NCI-H1417 (cell line): ENCODE measurements at places on chromosomes 6 and 20.

- DNase-seq = no peak
Measured at GRCh38 chr6:154830771-154831170, 97.6 kb downstream of the SCAF8 start.

DNA sequence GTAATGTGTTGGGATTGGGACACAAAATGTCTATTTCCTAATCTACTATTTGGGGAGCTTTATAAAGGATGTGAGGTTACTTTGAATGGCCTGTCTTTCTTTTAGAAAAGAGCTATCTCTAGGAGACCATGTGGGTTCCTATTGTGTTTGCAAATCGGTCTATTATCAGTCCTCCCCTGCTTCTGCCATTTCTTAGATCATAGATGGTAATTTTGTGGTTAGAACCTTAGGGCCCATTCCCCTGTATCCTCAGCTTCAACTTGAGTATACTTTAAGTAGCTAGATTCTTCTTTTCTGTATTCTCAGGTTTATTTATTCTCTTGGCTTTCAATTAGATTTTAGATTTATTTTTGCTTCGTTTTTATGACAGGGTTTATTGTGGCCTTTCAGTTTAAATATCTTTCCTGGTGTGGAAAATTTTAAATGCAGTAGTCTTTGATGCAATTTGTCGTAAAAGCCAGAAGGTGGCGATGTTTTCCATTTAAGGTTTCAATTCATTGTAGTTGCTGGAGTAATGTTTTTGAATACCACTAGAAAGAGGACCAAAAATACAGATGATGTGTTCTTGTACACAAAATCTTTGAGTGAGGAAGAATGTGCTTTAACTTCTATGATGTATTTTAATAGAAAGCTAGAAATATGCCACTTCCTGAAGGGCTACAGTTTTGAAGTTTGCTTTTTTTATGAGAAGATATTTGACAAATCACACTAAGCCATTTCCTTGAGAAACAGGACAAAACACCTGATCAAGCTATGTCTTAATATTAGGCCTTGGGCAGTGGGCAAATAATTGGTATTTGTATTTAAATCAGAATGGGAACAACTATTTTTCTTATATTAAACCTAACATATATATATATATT, 20.3 kb downstream of the TBPL1 start:
- DNase-seq = peak; percentile 82

- no peak for DNase-seq
Measured at GRCh38 chr6:11744753-11745152, 33.9 kb downstream of the ADTRP start.

DNA sequence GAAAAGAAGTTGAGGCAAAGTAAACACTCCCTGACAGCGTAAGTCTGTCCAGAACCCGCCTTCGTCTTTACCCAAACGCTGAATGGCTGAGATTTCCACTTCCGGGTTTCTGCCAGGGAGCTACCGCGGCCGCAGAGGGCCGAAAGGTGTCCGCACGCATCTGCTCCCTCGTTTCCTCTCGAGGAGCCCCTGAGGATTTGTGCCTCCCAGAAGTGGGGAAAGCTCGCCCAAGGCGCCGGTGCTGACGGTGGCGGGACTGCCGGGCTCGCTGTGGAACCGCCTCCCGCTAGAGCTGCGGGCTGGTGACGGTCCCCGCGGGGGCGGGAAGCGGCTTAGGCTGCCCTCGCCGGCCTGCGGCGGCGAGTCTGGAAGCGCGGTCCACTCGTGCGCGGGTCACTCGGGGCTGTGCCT, 1760.2 kb upstream of the DEFB115 start:
- DNase-seq = peak; percentile 90

- no peak for DNase-seq
Measured at GRCh38 chr20:46122071-46122470, 4.0 kb downstream of the CD40 start.

GRCh38 chr6:25165800-25166199, 113.4 kb upstream of the CARMIL1 start:
- peak; percentile 53 for DNase-seq

- DNase-seq = no peak
Measured at GRCh38 chr6:135880066-135880972, 28.8 kb downstream of the PDE7B start.

GRCh38 chr6:25717866-25718740, 36.4 kb upstream of the SLC17A4 start:
- peak; percentile 74 for DNase-seq

DNA sequence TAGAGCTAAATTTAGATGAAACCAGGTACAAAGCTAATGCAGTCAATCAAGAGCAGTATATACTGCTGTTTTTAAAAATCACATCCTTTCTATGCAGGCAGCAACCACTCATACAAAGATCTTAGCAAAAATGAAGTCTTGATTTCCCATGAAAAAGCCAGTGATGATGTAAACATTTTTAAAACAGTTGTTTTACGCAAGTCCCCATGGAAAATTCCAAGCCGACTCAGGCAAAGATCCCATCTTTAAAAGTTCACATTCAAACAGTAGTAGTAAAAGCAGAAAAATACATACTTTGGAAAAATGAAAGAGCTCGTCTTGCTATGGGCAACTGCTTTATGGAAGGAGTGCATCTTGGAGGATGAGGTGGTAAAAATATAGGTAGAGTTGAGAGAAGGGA, 84.0 kb downstream of the RCAN2 start:
- DNase-seq = no peak

GRCh38 chr6:140540743-140541142, 1166.3 kb upstream of the CITED2 start:
- DNase-seq = no peak

- no peak for DNase-seq
Measured at GRCh38 chr6:79280756-79281155, 46.3 kb upstream of the HMGN3 start.

DNA sequence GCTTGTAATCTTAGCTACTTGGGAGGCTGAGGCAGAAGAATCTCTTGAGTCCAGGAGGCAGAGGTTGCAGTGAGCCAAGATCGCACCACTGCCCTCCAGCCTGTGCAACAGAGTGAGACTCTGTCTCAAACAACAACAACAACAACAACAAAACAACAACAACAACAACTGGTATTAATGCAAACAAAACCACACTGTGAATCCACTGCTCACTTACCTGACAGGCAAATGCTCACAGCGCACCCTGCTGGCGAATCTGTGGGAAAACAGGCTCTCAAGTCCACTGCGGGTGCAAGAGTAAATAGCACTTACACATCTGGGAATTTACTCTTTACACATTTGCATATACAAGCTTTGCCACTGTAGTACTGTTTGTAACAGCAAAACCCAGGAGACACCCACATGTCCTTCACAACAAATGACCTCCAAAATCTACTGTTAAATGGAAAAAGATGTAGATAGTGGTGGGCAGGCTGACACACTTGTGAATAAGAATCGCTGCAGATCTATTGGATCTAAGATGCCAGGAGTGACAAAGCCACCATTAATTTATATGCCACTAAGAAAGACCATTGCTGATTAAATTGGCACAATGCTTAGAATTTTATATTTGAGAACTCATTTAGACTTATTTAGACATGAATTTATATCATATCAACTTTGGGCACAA, 29.3 kb downstream of the NSFL1C start:
- DNase-seq = peak; percentile 80

DNA sequence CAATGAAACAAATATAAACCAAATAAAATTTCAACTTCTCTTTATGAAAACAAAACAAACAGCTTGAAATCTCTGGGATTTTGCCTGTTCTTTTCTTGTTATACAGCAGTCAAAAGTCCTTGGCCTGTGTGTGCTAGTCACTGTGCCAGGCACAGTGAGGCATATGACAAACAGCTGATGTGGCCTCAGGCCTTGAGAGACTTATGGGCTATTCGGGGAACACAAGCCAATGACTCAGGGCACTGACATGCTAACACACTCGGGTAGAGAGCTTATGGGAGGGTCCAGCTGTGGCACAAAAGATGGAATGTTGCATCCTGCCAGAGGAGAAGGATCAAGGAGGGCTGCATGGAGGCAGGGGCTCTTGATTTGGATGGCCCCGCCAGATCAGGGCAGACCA, 95.4 kb upstream of the NKX2-2 start:
- no peak for DNase-seq

GRCh38 chr6:101401792-101402621, 8.5 kb downstream of the GRIK2 start:
- DNase-seq = peak; percentile 85

DNA sequence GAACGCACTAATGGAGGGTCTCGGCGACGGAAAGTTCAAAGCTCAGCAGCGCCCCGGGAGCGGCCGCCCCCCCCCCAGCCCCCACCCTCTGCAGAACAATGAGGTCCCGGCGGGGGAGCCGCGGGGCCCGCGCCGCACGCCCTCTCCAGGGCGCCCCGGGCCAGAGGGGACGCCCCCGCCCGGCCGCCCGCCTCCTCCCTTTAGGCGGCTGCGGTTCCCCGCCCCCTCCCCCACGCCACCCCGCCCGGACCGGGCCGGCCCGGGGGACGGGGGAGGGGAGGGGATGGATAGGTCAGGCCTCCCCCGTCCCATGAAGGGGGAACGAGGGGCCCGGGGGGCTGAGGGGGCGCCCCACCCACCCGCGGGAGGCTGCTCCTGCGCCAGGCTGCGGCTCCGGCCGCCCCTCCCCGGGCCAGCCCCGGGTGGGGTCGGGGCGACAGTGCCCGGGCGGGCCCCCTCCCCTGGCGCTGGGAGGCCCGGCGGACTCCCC, 1.5 kb downstream of the NOL4L start:
- DNase-seq = peak; percentile 49

DNA sequence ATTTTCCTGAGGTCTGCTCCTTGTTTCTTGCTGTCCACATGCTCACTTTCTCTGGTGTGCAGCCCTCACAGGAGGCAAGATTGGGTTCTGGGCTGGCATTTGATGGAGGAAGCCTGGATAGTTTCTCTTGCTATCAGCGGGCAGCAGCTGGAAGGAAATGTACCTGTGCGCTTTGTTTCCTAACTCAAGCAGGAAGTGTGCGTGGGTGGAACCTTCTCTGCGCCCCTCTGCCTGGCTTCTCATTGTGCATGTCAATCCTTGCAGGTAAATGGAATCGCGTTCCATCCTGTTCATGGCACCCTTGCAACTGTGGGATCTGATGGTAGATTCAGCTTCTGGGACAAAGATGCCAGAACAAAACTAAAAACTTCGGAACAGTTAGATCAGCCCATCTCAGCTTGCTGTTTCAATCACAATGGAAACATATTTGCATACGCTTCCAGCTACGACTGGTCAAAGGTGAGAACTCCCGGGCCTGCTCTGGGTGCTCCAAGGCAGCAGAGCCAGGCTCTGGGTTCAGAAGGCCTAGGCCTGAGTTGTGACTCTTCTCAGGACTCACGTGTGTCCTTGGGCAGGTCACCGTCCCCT, 16.8 kb upstream of the RBM38 start:
- DNase-seq = no peak

DNA sequence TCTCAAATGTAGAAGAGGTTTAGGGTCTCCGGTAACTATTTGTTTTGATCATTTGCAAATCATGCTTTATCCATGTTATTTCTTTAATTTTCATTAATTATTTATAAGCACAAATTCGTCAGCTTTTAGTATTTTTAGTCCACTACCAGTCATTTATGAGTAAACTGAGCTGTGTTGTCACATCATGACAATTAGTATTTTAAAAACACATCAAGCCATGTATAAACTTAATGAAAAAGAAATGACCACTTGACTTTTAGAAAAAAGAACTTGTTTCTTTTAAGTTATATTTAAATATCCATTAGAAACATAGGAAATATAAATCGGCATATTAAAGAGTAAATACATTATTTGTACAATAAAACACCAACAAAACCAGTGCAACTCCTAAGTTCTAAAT, 2.8 kb downstream of the NKX2-4 start:
- no peak for DNase-seq

GRCh38 chr6:11845664-11846577, 67.3 kb upstream of the ADTRP start:
- DNase-seq = no peak

- DNase-seq = no peak
Measured at GRCh38 chr6:144347933-144348332, 62.8 kb downstream of the UTRN start.

- DNase-seq = peak; percentile 92
Measured at GRCh38 chr20:62386383-62387218, at the start of gene RPS21. Gene RPS21 (plus strand): TSS chr20:62387103. CDS start chr20:62387339, 236 bp downstream.

DNA sequence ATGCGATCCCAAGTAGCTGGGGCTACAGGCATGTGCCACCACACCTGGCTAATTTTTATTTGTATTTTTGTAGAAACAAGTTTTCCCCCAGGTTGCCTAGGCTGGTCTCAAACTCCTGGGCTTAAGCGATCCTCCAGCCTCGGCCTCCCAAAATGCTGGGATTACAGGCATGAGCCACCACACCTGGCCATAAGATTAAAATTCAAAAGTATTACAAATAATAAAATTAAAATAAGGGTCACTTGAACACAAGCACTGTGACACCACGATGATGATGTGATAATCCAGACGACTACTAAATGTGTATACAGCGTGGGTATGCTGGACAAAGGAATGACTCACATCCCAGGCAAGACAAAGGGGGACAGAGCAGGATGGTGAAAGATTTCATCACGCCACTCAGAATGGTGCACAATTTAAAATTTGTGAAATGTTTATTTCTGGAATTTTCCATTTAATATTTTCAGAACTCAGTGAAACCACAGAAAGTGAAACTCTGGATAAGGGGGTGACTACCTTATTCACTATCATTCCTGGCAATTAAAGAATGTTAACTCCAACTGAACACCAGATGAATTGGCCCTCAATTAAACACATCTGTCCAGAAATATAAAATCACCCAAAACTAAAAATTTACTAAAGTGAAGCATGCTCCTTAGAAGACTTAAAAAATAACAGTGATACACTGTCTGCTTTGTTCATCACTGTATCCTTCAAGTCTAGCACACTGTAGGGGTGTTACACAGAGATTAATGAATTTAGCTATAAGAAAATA, 13.1 kb downstream of the B4GALT5 start:
- DNase-seq = peak; percentile 21

DNA sequence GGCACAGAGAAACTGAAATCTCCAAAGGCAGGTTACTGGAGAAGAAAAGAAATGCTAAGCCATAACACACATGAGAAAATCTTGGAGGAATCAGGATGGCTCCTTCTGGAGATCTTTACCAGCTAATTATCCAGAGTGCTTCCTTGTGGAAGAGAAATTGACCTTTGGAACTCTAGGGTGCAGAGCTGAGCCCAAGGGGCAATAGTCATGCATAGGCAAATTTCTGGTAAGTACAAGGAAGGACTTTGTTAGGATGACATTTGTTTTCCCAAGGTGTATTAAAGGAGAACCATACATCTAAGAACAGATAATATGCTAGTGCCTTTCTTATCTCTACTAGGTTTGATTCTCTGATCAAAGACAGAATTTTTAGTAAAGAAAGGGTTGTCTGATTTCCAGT, 670.6 kb downstream of the DHX35 start:
- DNase-seq = no peak

DNA sequence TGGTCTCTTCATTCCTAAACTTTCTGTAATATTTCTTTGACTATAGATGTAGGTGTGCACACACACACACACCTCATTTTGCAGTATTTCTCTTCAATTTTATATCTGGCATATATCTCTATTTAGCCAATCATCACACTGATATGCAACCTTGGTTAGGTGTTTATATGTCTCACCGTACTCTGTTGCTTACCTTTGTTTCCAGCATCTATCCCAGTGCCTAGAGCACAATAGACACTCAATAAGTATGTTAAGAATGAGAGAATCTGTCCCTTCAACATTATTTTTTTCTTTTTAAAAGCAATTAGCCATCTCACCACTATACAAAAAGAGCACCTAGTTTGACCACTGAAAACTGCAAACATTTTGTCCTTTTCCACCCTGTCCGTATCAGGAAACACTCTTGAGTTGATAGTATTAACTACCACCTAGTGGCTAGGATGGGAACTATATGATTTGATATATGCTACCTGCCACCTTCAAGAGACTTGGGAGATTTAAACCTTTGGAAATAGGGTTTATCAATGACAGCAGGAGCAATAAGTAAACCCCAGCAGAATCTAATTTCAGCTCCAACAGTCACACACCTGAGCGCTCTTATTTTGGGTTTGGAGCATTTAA, 48.7 kb upstream of the RSPO3 start:
- DNase-seq = no peak
